Activated CD4-positive, alpha-beta memory T cell treated with anti-CD3 and anti-CD28 coated beads, Interleukin-2, amount 10 ng/mL, durations not matched to agents 7 days and 5 days (primary cell): ENCODE measurements at places on chromosomes 11 and 22.

DNA sequence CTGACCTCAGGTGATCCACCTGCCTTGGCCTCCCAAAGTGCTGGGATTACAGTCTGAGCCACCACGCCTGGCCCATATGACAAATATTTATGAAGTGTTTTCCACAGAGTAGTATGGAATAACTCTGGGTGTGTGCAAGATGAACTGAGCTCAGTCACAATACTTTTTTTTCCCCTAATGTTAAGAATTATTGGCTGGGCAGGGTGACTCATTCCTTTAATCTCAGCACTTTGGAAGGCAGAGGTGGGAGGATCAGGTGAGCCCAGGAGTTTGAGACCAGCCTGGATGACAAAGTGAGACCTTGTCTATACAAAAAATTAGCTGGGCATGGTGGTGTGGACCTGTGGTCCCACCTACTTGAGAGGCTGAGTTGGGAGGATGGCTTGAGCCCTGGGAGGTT is 6.4 kb downstream of the PTPRJ start:
- no peak for DNase-seq

- no peak for DNase-seq
Observed at GRCh38 chr11:134032501-134033091, 36.3 kb upstream of the JAM3 start.

DNA sequence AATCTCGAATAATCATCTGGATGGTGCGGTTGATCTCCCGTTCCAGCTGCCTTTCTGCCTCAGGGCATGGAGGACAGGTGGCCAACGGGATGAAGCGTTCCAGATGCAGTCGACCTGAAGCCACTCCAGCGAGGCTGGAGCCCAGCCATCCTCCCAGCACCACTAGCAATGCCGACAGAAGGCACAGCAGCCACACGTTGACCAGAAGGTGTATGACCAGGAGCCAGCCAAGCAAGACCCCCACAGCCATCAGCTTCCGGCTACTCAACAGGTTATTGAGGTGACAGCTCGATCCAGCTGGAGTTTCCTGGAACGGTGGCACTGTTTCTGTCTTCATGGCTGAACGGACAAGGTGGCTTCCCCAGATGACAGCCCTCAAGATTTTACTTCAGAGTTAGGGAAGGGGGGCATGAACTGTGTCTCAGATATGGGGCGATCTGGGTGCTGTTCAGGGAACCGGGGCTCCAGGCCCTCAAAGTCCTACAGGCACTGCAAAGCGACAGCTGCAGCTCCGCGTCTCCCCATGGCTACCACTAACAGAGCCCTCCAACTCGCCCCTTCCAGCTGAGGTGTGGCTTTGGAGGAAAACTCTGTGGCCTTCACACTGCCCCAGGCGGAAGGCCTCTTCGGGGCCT is 559 bp downstream of the SNX19 start:
- no peak for DNase-seq

- DNase-seq, result no peak
Observed at GRCh38 chr11:126390272-126390867, 34.9 kb downstream of the ST3GAL4 start.

- DNase-seq, result no peak
Observed at GRCh38 chr11:134734141-134734845, 322.3 kb upstream of the B3GAT1 start.

DNA sequence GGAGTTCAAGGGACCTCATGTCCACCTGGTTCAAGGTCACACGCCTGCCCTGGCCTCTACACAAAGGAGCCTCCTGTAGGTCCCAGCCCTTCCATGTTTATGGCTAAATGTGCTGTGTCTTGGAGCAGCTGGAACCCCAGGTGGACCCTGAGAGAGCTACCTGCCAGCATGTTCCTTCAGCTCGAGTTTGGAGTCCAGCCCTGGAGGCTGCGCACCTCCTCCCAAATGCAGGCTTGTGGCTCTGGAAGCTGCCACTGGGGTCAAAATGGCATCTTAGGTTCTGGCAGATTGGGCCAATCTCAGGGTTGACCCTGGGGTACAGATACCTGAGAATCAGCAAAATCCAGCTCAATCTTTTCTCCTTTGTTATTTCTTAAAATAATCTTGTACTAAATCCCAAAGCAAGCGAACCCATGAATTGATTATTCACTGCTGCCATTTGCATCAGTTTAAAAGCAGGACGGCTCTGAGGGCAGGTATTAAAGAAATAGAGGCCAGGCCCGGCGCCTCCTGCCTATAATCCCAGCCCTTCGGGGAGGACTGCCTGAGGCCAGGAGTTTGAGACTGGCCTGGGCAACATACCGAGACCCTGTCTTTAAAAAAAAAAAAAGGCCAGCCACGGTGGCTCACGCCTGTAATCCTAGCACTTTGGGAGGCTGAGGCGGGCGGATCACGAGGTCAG is 2.9 kb downstream of the TNFRSF13C start:
- no peak for DNase-seq

- DNase-seq, result peak; percentile 11
Observed at GRCh38 chr11:72226701-72227100, 2.1 kb downstream of the INPPL1 start.
